ENCODE measurements at places on chromosomes 3 and 15.

DNA sequence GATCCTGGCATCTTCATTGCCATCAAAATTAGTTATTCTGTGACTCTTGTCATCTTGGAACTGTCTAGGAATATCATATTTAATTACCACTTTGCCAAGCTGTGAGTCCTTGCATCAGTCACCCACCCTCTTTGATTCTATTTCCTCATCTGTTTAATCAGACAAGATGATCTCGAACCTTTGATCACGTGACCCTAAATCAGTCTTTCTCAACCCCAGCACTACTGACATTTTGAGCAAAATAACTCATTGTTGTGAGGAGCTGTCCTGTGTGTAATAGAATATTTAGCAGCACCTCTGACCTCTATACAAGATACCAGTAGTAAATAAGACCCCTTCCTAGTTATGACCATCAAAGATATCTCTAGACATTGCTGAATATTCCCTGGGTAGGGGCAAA lies 343.4 kb upstream of the ARPP21 start:
- no peak for DNase-seq

GRCh38 chr3:118272991-118273390 lies 761.7 kb downstream of the IGSF11 start:
- no peak for DNase-seq

DNA sequence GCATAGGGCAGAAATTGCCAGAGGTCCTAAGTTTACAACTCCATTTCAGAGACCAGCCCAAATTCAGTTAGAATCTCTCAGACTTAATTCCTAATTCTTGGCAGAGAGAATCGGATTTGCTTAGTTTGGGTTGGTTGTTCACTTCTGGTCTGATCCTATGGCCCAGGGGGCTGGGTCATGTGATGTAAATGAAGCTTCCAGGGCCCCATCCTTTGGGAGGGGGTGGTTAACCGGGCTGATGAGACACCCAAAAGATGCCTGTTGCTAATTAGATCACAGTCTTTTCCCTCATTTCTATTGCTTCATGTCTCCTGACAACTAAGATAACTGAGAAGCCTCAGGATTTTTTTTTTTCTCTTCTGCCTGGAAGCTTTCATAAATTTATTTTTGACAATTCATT lies 11.1 kb upstream of the ZNF620 start:
- DNase-seq: no peak

- no peak for DNase-seq
Measured at GRCh38 chr3:169657351-169658124, 6.0 kb downstream of the MECOM start.

GRCh38 chr3:116179091-116179490 lies 266.2 kb downstream of the LSAMP start:
- DNase-seq: no peak

GRCh38 chr3:161549261-161549660 lies 52.7 kb downstream of the OTOL1 start:
- DNase-seq: no peak

DNA sequence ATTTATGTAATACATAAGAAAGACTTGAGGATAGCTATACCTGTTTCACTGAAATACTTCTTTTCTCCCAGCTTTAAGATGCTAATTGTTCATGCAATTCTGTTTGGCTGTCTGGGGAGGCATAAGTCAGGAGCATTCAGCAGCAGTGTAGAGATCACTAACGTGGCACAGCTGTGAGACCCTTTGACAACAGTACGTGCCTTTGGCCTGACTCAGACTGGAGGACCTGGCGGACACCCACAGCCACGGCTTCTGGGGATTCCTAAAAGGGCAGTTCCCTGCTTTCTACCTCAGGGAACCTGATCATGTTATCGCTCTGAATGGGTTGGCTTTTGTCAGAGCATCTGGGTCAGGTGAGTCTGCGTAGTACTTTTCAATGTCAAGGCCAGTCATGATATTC lies 295.0 kb upstream of the ICE2 start:
- no peak for DNase-seq

- no peak for DNase-seq
Measured at GRCh38 chr3:111989061-111989678, 9.6 kb upstream of the TAGLN3 start.

- DNase-seq: no peak
Measured at GRCh38 chr15:88113613-88114308, 142.8 kb downstream of the NTRK3 start.

DNA sequence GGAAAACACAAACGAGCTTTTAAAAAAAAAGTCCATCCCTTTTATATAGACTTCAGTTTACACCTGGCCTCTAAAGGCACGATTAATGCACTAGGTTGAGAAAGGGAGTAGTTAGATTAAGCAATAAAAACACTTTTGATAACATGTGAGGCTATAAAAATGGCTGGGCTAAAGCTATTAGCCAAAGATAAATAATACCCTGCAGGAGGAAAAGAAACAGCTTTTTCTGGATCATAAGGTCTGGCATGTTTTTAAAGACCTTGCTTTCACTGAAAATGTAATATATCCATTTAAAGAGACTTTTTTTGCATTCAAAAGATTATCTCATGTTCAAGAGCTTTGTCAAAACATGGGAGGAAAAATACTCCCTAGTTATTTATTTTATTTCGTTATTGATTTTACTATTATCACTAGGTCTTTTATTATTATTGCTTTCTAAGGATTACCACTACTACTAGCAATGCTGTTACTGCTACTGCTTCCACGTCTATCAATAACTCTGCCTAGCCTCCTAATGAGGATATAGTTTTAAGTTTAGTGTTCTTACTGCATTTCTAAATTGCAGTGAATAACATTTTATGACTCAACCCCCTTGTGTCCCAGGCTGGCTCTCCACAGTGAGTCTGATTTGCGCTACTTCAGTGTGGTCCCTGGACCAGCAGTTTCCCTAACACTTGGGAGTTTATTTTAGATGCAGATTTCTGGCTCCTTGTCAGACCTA lies 93.4 kb downstream of the THRB start:
- no peak for DNase-seq

DNA sequence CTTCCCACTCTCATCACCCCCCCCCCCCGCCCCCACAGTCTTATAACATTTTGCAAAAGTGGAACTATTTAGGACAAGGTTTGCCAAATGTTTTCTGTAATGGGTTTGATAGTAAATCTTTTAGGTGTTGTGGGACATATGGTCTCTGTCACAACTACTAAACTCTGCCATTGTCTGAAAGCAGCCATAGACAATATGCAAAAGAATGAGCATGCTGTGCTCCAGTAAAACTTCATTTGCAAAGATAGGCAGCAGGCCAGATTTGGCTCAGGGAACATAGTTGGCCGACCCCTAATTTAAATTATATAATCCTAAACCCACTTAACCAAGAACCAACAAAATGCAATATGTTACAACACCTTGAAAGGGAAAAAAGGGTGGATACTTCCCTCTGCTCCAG lies 46.4 kb downstream of the TIPARP start:
- no peak for DNase-seq
